ENCODE measurements at places on chromosomes 7 and 10.

DNA sequence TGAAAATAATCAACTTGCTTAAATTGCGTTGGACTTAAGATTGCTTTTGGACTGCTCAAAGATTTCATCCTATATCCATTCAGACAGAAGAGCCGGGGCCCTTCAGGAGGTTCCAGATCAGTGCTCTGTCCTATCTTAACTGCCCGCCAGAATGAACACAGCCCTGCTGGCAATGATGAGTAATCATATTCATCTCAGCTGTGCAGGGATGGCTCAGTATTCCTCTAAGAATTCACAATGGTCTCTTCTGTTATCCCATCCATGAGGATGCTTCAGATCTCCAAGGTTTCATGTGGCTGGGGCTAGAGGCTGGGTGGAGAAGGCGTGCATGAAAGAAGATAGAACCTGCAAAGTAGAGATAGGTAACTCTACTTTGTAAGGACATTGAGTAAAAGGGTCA lies 80.0 kb upstream of the NPVF start:
- DNase-seq, result no peak

DNA sequence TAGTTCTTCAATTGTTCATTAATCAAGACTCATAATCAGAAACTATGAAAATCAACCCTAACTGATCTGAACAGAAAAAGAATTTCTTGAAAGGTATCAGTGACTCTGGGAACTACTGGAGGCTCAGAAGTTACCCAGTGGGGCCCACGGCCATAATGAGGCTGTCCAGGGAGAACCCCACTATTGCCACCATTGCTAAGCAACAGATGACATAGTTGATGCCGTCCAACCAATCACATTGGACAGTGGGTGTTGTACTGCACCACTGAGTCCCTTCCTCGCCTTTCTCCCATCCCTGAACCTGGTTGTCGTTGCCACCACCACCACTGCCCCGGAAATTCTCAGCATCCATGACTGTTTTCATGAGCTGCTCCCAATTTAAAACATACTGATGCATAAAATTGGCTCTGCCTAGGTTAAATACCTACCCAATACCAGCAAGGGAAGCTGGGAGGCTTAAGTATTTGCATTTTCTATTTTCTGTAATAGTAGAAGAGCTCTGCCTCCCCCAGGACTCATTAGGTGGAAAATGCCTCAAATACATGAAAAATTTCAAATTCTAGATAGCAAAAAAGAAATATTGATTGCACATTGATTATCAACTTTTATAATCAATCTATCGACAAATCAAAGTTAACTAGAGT lies 26.7 kb upstream of the USP6NL start:
- DNase-seq, result no peak

GRCh38 chr7:1548438-1548831 lies 7.6 kb downstream of the TMEM184A start:
- no peak for DNase-seq

GRCh38 chr10:90007226-90007625 lies 305.8 kb downstream of the KIF20B start:
- no peak for DNase-seq

DNA sequence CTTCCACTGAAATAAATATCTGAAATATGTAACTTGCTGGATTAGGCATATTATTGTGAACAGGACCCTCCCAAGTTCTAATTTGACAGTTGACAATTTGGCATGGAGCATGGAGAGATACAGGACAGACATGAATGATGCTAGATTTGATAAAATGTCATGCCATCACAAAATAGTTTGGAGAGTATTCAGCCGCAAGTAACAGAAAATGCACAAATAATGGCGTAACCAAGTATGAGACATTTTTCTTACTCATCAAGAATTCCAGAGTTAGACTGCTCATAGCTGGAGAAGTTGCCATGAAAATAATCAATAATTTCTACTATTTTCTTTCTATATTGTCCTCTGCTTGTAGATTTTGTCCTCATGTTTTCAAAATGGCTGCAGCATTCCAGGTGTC lies 45.5 kb upstream of the GPAM start:
- DNase-seq, result no peak
